ENCODE measurements at places on chromosomes 5 and 9.
A peak's percentile ranks its signal among the peaks of the same experiment; 100 is the strongest.

- no peak for DNase-seq
Measured at GRCh38 chr9:35552837-35553236, 52.2 kb upstream of the TESK1 start.

DNA sequence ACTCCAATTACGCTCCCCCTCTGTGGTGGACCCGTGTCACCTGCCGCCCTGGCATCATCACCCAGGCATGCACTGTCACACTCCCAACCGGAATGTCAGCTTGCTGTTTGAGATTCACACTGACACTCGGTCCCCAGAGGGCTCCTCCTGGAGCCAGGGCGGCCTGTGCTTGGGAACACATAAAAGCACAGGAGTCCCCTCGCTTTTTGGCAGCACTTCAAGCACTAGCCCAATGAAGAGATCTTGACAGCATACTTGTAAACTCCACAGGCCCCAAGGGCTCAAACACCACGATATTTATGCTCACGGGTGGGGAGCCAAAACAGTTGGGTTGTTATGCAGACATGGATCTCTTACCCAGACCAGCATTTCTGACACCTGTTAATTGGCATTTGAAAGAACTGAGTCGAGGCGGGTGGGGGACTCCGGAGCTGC, 90.8 kb upstream of the EGFLAM start:
- DNase-seq: no peak

DNA sequence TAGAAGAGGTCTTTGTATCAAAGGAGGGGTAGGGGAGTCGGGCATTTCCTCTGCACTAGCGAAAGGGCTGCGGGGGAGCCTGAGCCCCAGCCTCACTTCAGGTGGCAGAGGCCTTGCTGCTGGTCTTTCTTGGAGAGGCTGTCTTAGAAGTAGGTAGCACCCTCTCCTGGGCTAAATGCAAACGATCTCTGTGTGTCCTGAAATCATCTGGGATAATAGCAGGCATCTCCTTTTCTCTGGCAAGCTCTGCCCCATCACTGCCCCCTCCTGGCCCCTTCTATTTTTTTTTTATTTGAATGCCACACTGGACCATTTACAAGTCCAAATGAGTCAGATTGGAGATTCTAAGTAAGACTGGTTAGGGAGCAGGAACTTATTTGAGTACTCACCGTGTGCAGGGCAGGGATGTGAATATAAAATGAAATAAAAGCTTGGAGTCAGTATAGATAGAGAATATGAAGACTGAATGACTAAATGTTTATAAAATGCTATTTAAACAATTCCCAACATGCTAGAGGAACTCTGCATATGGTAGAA, 137.1 kb downstream of the FGF1 start:
- DNase-seq: peak; percentile 63

- no peak for DNase-seq
Measured at GRCh38 chr5:9265441-9266287, 280.2 kb downstream of the SEMA5A start.

- no peak for DNase-seq
Measured at GRCh38 chr5:124401476-124402143, 344.8 kb downstream of the ZNF608 start.

DNA sequence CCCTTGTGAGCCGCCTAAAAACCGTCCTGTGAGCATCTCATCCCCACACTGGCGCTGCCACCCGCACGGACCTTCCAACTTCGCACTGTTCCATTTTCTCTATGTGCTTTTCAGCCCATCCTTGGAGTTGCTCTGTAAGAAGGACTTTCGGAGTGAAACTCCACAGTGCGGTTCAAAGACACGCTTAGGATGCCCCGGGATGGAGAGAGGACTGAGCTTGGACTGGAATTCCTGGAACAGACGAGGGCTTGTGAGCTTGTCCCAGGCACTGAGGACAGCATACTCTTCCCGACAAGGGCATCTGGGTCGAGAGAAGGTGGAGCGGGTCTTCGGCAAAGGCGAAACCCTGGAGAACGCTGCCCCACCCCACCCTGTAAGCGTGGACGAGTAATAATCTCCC, 187.8 kb downstream of the MEF2C start:
- DNase-seq: no peak

GRCh38 chr5:142692321-142692894, 6.5 kb upstream of the FGF1 start:
- no peak for DNase-seq

DNA sequence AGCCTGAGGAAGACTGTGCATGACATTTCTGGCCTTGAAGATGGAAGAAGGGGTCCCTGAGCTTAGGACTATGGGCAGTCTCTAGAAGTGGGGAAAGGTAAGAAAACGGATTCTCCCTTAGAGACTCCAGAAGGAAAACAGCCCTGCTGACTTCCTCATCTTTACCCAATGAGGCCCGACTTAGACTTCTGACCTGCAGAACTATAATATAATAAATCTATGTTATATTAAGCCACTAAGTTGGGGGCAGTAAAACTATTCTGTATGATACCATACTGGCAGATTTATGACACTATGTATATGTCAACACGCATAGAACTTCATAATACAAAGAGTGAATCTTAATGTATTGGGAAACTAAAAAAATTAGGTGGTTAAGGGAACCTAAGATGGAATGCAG, 422.0 kb downstream of the PLK2 start:
- no peak for DNase-seq

DNA sequence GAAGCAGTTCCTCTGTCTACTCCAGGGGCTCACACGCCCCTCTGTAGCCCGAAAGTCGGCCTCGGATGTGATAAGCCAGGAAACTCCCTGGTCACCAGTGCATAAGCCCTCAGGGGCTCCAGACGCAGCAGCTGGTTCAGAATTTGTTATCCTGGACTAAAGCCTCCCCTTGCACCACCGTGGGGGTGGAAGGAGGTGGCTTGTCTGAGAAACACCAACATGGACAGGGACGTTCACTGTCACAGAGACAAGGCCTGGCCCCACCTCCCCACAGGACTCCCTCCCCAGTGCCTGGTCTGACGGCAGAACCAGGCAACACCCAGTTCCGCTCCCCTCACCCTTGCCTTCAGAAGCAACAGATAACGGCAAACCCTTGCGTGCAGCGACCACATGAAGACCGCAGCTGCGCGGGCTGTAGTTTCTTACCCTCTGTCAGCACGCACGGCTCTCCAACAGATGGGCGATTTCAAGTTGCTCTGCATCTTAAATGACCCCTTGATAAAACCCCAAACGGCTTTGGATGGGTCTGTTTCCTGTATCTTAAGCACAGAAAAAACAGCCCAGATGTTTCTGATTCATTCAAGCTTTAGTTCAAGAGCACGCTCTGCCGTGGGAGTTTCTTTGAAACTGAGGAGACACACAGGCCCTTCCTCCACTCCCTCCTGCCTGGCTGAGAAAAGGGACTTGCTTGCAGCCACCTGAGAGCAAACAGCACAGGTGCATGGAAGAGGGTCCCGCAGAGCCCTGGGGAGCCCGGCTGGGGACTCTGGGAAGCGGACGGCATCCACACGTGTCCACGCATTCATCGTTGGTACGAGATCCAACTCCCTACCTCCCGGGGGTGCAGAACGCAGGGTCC, 44.7 kb upstream of the NKD2 start:
- DNase-seq: no peak

DNA sequence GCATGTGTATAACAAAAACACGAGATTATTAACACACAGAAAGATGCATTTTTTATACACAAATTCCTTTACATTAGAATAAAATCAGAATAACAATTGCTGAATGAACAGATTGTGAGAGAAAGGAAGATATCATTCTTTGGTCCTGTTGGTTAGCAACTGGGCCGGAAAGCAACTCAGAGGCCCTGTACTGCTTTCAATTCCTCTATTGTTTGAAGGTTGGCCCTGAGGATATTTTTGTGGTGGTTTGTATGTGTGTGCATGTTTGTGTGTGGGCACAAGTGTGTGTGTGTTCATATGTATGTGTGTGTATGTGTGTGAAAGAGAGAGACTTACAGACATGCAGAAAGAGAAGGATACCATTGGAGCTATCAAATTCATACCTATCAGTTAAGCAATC, 356.8 kb upstream of the DMAC1 start:
- DNase-seq: peak; percentile 58

GRCh38 chr9:114709636-114710035, 27.6 kb upstream of the TEX48 start:
- DNase-seq: no peak

Data from HAP-1 (cell line).